Mammary epithelial cell (primary cell): ENCODE measurements at places on chromosomes 7 and 10. TPM values are rescaled to one million over a fixed set of nuclear protein-coding genes. Genes with fewer than 3 reads are reported as not detected.

GRCh38 chr10:47378183-47378510, 5.9 kb downstream of the ZNF488 start:
- no peak for DNase-seq

- DNase-seq: peak; percentile 41
These were observed 299.6 kb upstream of the SP4 start for GRCh38 chr7:21128062-21128817.

GRCh38 chr7:41624818-41625217, 78.1 kb downstream of the INHBA start:
- DNase-seq: peak; percentile 21

DNA sequence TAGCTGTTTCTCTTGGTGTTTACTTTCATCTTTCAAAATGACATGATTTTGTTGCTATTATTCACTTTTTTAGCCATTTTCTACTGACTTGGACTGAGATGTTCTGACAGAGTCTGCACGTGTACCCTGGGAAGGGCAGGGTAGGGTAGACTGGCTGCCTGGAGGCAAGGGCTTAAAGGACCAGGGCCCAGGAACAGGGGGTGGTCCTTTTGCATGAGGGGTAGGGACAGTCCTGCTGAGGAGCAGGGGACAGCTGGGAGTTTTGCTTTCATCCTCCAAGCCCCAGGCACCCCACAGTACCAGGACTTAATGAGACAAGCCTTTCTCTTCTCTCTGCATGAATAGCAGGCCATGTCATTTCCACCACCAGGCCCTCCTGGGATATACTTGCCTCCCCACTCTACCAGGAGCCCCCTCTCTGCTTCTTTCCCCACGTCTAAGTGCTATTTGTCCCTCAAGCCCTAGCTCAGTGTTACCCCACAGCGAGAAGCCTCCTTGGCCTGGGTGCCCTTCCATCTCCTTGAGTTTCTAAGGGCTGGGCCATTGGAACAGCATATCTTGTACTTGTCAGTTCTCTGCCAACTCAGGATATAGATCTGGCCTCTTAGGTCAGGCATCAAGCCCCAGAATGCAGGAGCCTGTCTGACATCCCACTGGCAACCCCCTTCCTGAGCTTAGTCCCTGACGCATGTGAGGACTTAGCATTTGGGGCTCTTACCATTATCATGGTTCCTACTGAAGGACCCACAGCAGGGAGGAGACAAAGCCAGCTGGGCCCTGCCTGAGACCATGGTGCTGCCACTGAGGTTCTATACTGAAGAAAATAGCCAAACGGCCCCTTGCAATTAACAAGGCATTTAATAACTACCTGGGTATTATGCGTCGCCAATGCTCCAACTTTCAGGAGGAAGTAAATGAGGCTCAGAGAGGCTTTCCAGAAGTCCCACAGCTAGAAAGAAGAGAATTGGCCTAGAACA, 78.4 kb upstream of the UNC5B start:
- DNase-seq: no peak

DNA sequence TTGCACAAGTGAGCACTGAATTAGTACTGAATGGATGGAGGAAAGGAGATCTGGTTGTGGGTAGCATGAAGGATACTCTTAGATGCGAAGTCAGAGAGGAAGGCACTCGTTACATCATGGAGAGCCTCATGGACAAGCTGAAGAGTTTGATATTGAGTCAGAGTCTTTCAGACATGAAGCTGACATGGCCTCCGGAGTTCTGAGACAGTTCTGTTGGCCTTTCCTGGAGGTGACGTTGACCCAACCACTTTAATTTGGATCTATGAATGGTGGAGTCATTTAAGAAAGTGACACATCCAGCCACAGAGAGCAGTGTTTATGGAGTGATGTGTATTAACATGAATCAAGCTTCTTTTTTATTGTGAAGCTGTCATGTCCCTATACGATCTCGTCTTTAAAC, 286.3 kb upstream of the CDC14C start:
- no peak for DNase-seq

- DNase-seq: no peak
These were observed 117.7 kb upstream of the PTPRZ1 start for GRCh38 chr7:121755286-121755685.

DNA sequence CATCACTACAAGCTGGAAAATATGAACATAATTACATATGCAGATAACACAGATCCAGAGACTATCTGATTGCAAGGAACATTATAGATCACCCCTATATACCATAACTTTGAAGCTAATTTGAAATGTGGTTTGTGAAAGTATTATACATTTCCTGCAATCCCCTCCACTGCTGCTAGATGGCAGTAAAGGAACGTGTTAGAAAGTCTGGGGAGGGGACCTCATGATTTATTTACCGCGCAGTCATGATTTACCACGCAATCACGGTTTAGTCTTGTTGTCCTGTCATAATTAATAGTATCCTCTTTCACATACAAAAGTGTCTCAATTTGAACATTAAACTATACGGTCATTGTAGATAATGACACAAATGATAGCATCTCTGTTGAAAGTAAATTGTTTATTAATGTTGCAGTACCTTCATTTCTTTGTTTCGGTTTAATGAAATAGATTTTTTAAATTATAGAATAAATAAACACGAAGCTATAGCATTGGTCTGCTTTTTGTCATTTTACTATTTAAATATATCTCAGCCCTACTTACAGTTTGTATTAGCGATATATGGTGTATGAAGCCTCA, 145.3 kb upstream of the PRSS1 start:
- DNase-seq: peak; percentile 32

DNA sequence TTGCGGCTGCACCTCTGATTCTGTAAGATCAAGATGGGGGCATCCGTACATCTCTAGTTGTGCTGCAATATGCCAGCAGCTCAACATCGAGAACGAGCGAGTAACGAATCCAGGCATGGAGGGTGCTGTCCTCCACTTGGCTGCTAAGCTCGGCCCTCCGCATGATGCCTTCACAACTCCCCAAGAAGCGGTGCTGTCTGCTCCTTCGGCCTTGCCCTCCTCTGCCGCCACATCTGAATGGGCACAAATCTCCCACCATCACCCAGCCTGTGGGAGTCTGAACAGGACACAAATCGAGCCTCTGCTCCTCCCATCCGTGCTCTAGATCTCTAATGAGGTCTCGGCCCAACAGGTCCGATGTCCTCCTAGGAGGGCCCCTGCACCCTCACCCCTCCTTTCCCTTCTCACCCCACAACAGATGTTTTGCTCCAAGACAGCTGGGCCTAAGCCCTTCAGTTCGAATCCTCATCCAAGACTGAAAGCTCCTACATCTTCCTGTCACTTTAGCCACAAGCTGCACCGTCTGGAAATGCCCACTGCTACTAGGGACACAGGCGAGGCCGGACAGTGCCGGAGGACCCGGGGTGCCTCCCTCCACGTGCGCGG, 86.7 kb downstream of the ZNF33B start:
- peak; percentile 0 for DNase-seq

DNA sequence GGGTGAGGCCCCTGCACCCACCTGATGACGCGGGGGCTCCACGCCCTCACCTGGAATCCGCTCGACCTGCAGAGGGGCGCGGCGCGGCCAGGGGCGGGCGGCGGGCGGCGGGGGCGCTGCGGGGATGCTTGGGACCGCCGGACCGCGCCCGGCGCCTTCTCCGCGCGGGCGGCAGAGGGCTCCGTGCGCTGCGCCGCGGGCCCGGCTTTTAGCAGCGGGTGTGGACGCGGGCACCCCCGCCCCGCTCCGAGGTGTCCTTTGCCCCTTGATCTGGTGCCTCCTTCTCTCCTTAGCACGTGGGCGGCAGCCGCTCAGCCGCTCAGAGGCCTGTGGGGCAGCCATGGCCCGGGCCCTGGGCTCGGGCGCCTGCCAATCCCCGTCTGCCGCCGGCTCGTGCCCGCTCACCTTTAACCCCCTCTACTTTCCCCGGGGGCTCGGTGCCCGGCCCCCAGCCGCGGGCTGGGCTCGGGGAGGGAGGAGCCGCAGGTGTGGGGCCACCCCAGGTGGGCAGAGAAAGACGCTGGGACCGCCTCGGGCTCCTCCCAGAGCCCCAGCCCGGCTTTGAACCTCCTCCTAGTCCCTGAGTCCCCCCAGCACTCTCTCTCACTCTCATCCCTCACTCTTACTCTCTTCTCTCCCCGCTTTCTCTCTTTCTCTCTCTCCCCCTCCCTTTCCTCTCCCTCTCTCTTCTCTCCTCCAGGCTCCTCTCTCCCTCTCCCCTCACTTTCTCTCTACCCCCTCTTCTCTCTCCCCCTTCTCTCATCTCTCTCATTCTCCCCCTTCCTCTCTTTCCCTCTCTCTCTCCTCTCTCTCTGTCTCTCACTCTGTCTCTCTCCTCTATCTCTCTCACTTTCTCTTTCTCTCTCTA, 19.7 kb upstream of the VPS37D start:
- DNase-seq: no peak

DNA sequence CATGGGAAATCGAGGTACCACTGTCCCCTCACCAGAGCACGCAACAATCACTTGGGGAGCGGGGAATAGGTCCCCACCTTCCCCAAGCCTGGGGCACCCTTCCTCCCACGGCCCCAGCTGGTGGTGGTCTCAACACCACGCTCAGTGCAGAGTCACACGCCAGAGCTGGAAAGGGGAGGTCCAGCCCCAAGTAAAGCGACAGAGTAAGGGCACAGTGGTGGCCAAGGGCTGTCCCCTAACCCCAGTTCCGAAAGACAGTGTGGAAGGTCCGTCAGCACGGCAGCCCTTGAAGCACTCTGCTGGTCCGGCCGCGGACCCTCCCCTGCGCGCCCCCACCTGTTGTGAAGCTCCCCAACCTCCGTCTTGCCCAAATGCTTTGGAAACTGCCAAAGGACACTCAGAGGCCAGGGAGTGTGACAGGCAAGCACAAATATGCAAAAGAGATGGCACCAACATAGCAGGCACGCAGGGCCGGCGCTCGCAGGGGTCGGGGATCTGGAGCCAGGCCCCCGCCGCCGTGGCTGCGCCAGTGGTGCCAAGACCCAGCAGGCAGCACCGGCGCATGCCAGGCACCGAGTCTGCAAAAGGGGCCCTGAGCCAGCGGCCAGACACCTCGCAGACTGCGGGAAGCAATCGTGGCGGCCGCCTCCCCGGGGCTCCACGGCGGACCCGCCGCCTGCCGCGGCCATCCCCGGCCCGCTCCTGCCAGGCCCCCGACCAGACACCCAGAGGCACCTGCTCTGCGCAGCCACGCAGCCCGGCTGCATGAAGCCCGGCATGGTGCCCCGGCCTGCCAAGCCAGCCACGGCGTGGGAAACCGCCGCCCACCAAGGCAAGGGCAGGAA, 51.6 kb upstream of the SRRM3 start:
- DNase-seq: no peak

GRCh38 chr10:58842860-58843376, 330.2 kb downstream of the BICC1 start:
- no peak for DNase-seq

DNA sequence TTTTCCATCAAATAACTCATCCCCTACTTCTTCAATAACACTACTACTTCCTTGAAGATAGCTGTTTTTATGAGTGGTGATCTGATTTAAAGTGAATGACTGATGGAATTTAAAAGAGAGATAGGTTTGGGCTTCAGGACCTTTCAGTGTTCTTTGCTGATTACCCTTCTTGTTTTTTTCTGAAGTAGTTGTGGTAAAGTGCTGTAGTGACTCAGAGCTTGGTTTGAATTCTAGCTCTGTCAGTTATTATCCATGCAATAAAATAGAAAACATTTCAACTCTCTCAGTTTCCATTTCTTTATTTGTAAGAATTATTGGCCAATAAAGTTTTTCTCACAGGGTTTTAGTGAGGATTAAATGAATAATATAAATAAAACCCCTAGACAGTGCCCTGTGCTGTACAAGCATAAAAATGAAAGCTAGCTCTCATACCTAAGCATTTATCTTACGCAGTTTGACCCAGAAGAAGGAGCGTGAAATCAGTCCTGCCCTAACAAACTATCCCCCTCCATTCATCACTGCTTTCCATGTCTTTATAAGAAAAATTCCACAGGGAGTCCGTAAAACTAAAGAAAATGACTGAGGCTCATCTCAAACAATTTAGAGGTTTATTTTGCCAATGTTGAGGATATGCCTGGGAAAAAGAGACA, 25.1 kb upstream of the AKAP9 start:
- DNase-seq: no peak

DNA sequence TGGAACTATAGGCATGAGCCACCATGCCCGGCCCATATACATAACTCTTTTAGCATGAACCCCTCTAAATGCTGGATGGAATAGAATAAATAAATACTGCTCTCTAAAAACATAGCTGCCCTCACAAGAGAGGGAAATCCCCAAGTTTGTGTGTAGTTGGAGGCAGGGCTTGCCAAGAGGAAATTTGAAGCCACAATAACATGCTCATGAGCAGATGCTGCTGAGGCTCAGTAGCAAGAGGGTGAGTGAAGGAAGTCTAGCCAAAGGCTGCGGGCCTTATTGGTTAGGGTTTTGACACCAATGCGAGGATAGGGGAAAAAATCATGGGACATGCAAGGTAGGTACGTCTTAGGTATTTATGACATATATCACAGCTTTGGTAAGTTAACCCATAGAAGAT, 17.3 kb downstream of the TPK1 start:
- DNase-seq: no peak

DNA sequence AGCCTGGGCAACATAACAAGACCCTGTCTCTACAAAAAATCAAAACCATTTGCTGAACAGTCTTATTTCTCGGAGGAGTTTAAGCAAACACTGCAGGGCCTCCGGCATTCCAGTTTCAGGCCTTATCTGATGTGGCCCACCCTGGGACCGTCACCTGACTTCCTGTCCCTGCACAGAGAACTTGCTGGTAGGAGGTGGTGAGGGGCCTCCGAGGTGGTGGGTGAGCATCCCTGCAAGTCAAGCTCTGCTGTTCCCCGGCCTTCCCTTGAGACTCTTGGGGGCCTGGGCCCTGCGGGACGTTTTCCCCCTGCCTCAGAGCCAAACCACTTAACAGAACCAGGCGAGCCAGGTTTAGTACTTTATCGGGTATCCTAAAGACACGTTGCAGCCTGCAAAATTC, 44.5 kb upstream of the AP5Z1 start:
- DNase-seq: no peak

GRCh38 chr10:753530-753929, 64.1 kb upstream of the DIP2C start:
- DNase-seq: no peak

- DNase-seq: peak; percentile 92
These were observed 476.1 kb downstream of the IPMK start for GRCh38 chr10:57791546-57791945.

Gene HOXA7
- 8.0 and 12.9 TPM in 2 replicates for total RNA-seq

Gene NXPH1
- not detected in 2 replicates for total RNA-seq

Gene TUBGCP2
- 78.1 and 81.8 TPM in 2 replicates for total RNA-seq

Gene PRF1
- not detected for total RNA-seq

Gene VSTM4
- under 0.01 TPM for total RNA-seq

Gene EN2
- 0.17 TPM for total RNA-seq

Gene GCK
- not detected in 2 replicates for total RNA-seq

Gene CABCOCO1
- total RNA-seq: not detected
